CD4-positive, alpha-beta T cell treated with Interleukin-17A for 4 hours (primary cell): ENCODE measurements at places on chromosomes 7 and 10.

DNA sequence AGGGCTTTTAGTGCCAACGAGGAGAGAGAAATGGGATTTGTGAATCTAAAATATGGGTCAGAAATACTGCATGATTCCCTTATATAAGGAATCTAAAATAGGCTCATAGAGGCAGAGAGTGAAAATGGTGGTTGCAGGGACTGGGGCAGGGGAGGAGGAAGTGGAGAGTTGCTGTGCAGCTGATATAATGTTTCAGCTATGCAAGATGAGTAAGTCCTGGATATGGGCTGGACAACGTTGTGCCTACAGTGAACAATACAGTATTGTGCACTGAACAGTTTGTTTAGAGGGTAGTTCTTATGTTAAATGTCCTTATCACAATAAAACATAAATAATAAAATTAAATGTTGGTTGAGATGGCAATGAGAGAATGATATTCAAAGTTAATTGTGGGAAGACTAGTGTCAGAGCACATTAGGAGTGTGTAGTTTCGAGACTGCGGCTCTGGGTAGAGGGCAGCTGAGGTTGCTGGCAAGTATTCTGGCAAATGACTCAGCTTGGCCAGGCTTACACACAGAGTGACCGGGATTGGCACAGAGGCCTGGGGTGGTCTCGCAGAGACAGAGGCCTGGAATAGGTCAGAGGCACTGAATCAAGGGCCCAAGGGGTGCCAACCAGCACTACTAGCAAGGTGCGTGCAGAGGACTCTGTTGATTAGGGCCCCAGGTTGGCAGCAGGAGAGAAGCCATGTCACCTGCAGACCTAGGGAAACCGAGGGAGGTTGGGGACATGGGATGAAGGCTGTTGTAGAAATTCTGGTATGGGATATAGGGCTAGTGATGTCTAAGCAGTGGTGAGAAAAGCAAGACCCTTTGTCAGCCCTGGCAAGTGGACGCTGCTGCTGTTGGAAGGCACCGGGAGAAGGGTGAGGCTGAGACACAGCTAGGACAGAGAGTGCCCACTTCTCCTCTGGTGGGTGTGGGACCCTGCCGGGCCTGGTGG lies 2.8 kb upstream of the DEPP1 start:
- no peak for DNase-seq

DNA sequence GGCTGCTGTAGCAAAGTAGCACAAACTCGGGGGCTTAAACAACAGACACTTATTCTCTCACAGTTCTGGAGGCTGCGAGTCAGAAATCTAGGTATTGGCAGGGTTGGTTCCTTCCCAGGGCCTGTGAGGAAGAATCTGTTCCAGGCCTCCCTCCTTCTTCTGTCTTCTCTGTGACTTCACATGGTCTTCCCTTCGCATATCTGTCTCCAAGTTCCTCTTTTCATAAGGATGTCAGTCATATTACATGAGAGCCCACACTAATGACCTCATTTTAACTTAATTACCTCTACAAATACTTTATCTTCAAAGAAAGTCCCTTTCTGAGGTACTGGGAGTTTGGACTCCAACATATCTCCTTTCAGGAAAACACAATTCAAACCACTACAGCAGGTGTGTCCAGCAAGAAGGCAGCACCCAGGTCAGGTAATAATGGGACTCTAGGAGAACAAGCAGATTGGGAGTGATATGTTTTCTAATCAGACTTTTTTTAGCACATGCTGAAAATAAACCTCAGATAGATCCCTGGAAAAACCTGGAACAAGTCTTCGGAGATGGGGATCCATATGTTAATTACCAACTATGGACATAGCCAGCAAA lies 11.7 kb downstream of the CREB5 start:
- DNase-seq, result no peak

DNA sequence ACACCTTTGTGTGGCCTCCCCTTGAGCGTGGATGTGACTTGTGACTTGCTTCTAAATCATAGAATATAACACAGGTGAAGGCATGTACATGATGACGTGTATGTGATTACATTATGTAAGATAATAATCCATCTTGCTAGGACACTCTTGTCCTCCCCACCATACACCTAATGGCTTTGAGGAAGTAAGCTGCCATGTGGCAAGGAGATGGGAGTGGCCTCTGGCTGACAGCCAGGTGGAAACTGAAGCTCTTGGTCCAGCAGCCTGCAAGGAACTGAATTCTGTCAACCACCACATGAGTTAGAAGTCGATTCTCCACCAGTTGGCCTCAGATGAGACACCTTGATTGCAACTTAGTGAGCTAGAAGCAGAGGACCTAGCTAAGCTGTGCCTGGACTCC lies 67.4 kb upstream of the ELN start:
- no peak for DNase-seq

- no peak for DNase-seq
Measured at GRCh38 chr7:152202056-152202455, 176.6 kb downstream of the GALNT11 start.

DNA sequence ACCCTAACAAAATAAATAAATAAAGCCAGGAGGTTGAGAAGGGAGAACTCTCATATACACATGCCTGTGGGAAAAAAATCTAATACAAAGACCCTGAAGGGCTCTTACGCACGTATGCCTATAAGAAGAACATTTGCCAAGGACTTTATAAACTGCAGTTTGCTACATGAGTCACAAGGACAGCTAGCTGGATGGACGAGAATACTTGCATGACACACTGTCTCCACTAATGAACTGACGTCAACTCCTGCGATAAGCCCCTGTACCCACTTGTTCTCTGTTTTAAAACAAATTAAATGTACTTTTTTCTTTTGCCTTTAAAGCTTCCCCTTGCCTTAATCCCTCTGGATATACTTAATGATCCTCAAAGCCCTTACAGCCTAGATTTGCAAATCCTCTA lies 374.6 kb upstream of the GHITM start:
- DNase-seq, result no peak

- DNase-seq, result no peak
Measured at GRCh38 chr7:143987513-143987912, 12.6 kb upstream of the OR6B1 start.

- DNase-seq, result peak; percentile 58
Measured at GRCh38 chr10:6347391-6347951, 144.7 kb downstream of the PFKFB3 start.

DNA sequence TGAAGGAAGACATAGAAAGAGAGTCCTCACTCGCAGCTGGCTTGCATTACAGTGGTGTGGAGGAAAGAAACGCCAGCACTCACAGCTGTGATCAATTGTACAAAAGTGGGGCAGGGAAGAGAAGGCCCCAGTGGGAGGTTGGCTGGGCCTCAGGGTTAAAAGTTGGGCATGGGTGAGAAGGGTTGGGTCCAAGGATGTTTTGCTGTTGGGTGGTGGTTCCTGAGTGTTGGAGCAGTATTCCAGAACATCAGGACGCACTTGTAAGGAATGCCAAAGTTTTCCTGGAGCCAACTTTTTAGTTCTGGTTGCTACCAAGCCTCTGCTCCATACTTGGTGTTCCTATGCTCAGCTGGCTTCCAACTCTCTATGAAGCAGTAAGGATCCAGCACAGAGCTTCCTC lies 55.4 kb upstream of the MKRN1 start:
- DNase-seq, result no peak

DNA sequence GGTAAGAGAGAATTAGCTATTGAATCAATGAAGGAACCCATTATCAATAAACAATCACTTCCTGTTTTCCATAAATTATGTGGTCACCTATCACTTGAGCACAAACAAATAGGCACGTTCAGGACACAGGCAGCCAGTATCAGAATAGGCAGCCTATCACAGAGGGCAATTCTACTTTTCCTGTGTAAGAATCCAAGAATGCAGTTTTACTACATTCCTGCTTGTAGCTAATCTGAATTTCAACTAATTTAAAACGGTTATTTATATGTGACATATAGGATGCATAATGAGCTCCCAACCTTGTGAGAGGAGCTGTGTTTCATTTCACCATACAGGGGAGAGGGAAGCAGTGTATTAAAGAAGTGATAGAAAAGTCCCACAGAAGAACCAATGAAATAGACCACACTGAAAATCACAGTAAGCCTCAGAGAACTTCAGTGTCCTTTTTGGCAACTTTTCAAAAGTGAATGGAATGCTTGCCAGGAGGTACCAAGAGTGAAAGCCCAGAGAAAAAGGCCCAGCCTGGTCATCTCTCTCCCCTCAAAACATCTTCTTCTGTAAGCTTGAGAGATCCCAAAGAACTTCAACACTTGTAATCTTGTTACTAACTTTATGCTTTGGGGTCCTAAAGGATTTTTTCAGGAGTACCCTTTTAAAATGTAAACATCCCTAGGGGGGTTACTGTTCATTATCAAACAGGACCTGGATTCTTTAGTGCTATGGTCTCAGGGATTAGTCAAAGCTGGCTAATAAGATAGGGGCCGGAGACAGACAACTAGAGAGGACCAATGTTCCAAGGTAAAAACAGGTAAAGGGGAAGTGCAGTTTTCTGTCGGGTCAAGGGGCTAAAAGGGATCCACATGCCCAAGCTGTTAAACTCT lies 1.3 kb downstream of the IMMP2L start:
- no peak for DNase-seq

DNA sequence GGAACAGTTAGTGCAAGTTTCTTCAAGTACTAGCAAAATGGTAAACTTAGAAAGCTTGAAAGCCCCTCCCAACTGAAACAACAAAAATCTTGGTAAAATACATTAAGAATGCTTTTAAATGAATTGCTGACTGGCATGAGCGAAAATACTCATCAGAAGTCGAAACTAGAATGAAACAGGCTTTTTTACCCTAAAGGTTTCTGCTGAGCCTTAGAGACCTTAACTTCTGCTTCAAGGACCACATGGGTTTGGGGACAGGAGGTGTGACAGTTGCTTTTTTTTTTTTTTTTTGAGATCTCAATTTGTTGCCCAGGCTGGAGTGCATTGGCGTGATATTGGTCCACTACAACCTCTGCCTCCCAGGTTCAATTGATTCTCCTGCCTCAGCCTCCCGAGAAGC lies 100.3 kb downstream of the MTPAP start:
- no peak for DNase-seq

- DNase-seq, result no peak
Measured at GRCh38 chr7:18128846-18129245, 101.2 kb upstream of the PRPS1L1 start.

GRCh38 chr7:36615852-36616540 lies 108.3 kb downstream of the AOAH start:
- DNase-seq, result no peak

- no peak for DNase-seq
Measured at GRCh38 chr10:44975431-44976331, 2.9 kb downstream of the DEPP1 start.

DNA sequence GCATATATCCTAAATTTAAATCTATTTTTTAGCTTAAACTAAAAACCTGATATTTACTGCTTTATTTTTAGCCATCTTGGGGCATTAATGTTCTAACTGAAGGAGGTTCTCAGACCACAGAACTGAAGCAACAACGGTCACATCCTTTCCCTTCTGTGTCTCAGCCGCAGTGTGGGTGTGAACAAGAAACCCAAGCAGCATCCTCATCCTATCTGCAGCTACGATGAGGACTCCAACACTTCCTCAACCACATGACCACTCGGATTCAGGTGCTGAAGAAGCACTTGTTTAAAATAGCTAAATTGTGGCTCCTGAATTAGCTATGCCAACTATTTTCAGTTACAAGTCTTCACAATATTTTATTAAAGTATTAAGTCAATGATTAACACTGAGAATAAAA lies 5.3 kb downstream of the ESYT2 start:
- peak; percentile 74 for DNase-seq

- no peak for DNase-seq
Measured at GRCh38 chr10:7027913-7028808, 382.7 kb downstream of the SFMBT2 start.

GRCh38 chr7:51850126-51850525 lies 533.5 kb upstream of the COBL start:
- DNase-seq, result no peak

DNA sequence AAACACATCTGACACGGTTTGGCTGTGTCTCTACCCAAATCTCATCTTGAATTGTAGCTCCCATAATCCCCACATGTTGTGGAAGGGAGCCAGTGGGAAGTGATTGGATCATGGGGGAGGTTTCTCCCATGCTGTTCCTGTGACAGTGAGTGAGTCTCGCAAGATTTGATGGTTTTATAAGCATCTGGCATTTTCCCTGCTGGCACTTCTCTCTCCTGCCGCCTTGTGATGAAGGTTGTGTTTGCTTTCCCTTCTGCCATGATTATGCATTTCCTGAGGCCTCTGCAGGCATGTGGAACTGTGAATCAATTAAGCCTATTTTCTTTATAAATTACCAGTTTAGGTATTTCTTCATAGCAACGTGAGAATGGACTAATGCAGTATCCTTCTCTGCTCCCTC lies 5.9 kb upstream of the HTR5A start:
- no peak for DNase-seq

DNA sequence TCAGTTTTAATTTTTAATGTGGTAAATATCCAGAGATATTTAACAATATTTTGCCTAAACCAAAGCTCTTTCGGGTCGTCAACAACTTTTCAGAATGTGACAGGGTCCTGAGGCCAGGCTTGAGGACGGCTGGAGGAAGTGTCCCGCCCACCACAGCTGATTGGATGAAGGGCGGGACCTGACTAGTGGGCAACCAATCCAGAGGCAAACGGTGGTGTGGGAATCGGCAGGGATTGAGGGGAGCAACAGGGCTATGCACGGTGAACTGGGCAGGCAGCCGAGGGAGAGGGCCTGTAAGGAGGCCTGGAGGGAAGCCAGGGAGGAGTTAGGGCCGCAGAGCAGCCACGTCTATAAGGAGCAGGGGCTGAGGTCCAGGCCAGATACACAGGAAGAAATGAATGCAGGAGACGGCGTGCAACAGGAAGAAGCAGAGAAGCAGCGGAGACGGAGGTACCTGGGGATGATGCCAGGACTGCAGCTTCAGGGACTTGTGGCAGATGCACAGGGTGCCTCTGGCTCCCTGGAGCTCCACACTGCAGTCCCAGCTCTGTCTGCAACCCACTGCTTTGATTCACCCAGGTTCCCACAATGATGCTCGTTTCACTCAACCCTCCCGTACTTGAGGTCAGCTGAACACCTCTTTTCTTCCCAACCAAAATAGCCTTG lies 46.1 kb upstream of the ZMIZ1 start:
- peak; percentile 31 for DNase-seq

DNA sequence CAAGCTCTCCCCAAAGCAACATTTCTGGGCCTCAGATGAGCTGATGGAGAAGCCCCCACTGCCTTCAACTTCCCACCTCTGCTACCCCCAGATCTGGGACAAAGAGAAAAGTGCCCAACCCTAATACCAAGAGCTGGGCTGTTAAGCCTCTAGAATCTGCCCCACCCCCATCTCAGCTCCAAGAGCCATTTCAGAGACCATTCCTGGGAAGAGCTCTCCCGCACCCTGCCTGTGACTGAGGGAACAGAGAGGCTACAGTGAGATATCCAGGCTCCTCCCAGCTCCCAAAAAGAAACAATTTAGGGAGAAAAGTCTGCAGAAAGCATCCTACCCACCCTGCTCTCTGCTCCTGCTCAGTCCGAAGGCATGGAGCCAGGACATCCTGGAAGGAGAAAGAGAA lies 2.5 kb upstream of the KCNH2 start:
- DNase-seq, result no peak
